Activated T-cell treated with anti-CD3 and anti-CD28 coated beads, Interleukin-2, amount 50 U/mL, for 72 hours (primary cell): ENCODE measurements at places on chromosomes 1 and 21. TPM values are rescaled to one million over a fixed set of nuclear protein-coding genes. Genes with fewer than 3 reads are reported as not detected.

SLC35F3 gene
- total RNA-seq: 0.24 TPM

WNT3A gene
- total RNA-seq: not detected

CA6 gene
- 1.6 TPM for total RNA-seq

TNFRSF4 gene
- 588 TPM for total RNA-seq

FOXD3 gene
- total RNA-seq: not detected

SPATA46 gene
- not detected for total RNA-seq

MACF1 gene
- 169 TPM for total RNA-seq

CCDC190 gene
- not detected for total RNA-seq

NR5A2 gene
- 0.07 TPM for total RNA-seq

GJB3 gene
- total RNA-seq: not detected

CD1B gene
- total RNA-seq: not detected

PUM1 gene
- 100 TPM for total RNA-seq

GOLT1A gene
- total RNA-seq: 0.76 TPM

HSPB7 gene
- total RNA-seq: not detected

B3GALT5 gene
- total RNA-seq: not detected

PLA2G2F gene
- total RNA-seq: not detected

LEMD1 gene
- total RNA-seq: 3.1 TPM

DNALI1 gene
- total RNA-seq: 0.81 TPM

NPHS2 gene
- not detected for total RNA-seq

COL11A1 gene
- not detected for total RNA-seq

ANKRD34A gene
- 3.6 TPM for total RNA-seq

KLHL17 gene
- 22.8 TPM for total RNA-seq

LRRC38 gene
- not detected for total RNA-seq

FCGR3A gene
- 0.38 TPM for total RNA-seq

ASAP3 gene
- total RNA-seq: 0.51 TPM

GREM2 gene
- total RNA-seq: 1.4 TPM

B3GALNT2 gene
- 9.1 TPM for total RNA-seq

C1orf116 gene
- 0.21 TPM for total RNA-seq

COL16A1 gene
- total RNA-seq: 0.49 TPM

HPDL gene
- 4.5 TPM for total RNA-seq

USH2A gene
- total RNA-seq: not detected

CFHR4 gene
- total RNA-seq: not detected

CACHD1 gene
- 1.6 TPM for total RNA-seq

PLA2G2D gene
- total RNA-seq: not detected

PTPN7 gene
- total RNA-seq: 196 TPM
